Epithelial cell of proximal tubule (primary cell): ENCODE measurements at places on chromosomes 3 and 15.

GRCh38 chr3:114436182-114436581 is 142.4 kb downstream of the TIGIT start:
- DNase-seq = no peak

- DNase-seq = no peak
Observed at GRCh38 chr3:30354513-30354912, 251.9 kb upstream of the TGFBR2 start.

DNA sequence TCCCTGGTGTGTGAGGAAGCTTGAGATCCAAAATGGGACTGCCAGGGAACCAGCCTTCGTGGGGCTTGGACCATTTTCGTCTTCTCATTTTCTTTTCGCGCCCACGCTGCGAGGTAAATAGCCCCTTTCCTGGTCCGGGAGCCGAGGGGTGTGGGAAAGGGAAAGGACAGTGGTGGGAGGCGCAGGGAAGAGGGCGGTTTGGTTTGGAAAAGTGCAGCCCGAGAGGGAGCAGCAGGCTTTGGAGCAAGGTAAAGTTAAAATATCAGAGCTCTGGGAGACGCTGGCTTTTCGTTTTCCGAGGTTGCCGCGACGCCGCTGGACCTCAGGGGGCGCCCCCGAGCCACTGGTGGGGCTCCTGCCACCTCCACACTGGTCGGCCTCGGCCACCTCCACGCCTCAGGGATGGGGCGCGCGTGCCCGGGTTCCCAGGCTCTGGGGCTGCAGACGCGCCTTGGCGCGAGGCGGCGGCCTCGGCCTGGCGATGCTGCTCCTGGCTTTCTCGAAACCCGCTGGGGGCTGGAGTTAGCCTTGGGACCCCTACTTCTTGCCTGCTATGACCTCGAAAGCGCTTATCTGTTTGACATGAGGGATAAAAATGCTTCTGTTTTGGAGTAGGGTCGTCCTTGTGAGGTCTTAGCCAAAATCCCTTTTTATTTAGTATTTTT is 3.2 kb downstream of the PTPRG start:
- no peak for DNase-seq

GRCh38 chr3:196486263-196486662 is 17.3 kb downstream of the RNF168 start:
- no peak for DNase-seq
